ENCODE measurements at places on chromosomes 1 and 21.

DNA sequence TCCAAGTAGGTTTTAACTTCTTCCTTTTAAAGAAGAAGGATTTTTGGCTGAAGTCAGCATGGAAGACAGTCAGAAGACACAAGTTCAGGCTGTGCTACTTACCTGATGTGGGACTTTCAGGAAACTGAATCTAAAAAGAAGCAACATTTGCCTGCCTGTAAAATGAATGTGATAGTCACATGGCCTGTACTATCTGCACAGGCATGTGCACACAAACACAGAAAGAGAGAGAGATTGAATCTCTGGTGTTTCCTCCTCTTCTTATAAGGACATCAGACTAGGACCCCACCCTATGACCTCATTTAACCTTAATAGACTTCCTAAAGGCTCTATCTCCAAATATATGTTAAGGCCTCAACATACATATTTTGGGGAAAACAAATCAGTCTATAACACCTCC lies 542.9 kb downstream of the PLPP3 start:
- DNase-seq = no peak

GRCh38 chr1:62726011-62726442 lies 37.8 kb upstream of the DOCK7 start:
- DNase-seq = no peak

GRCh38 chr1:93666613-93667384 lies 14.8 kb downstream of the BCAR3 start:
- no peak for DNase-seq

- no peak for DNase-seq
Observed at GRCh38 chr1:19484798-19485361, 459 bp downstream of the CAPZB start.

DNA sequence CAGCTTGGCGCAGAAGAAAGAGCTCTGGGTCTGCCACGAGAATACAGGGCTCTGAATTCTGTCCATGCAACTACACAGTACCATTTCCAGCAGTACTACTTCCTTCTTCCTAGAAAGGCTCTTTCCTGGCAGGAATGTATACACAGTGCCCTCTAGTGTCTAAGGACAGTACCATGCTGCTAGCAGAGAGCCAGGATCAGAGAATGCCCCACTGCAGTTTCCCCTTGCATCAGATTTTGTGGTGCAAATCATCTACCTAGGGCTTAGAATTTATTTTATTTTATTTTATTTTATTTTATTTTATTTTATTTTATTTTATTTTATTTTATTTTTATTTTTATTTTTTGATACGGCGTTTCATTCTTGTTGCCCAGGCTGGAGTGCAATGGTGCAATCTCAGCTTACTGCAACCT lies 50.8 kb downstream of the PAX7 start:
- no peak for DNase-seq

DNA sequence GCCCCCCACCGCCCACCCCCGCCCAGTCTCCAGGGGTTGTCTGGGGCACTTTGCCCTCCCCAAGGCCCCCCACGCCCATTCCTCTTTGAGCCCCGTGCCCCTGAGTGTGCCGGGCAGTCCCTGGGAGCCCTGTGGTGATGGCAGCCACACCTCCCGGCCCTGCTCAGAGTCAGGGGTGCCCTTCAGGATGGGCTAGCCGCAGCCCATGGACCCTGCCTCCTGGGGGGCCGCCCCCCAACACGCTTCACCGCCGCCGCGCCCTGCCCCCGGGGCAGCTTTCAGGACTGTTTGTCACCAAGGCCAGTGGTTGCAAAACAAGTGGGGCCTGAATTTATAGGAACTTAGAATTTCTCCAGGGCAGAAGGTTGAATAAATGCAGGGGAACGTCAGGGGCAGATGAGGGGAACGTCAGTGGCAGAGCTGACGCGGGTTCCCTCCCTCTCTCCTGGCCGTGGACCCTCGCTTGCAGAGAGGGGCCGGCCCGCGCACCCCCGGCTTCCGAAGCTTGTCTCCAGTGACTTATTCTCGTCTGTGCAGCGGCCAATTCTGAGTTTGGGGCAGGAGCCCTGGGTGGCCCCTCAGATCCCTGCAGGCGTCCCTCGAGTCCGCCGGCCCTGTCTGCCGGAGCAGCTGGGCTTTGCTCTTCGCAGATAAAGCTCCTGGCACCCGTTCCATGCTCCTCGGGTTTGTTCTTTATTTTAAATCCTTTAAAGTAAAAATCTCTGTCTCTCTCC lies 41.2 kb upstream of the ADARB1 start:
- DNase-seq = no peak

Measured in NCI-H2081 (cell line).